ENCODE measurements at places on chromosomes 5 and 9.

DNA sequence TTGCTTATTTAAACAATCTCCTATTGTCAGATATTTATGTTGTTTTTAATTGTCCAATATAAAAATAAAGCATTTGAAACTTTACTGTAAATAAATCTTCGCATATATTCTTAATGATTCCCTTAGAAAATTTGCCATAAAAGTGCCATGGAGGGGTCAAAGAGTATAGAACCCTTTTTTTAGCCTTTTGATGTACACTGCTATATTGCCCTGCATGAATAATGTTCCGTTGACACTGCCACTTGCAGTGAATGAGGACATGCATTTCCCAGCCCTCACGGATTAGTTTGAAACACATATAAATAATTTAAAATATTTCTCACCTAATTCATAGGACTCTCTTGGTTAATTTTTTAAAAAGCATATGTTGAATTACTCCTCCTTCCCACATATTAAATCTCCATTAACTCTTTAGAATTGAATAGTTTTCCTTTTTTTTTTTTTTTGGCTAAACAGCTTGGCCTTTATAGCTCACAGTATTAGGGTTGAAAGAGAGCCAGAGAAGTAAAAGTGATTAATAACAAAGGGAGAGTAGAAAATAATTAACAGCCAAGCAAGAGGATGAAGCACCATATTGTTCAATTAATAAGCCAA, 129.8 kb upstream of the SGCD start:
- no peak for DNase-seq

DNA sequence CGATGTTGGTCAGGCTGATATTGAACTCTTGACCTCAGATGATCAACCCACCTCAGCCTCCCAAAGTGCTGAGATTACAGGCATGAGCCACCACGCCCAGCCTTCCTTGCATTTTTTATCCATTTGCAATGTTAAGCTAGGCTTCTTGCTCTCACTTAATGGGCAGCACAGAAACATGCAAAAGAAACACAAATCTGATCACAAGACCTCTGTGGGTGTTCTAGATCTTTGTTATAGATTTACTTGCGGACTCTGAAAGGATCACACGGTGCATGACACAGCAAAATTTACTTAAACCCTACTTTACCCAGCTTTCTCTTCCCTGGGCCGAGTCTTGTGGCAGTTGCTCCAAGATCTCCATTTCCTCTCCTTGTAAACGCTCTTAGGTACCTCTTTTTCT, 71.3 kb downstream of the PSAT1 start:
- DNase-seq, result no peak

DNA sequence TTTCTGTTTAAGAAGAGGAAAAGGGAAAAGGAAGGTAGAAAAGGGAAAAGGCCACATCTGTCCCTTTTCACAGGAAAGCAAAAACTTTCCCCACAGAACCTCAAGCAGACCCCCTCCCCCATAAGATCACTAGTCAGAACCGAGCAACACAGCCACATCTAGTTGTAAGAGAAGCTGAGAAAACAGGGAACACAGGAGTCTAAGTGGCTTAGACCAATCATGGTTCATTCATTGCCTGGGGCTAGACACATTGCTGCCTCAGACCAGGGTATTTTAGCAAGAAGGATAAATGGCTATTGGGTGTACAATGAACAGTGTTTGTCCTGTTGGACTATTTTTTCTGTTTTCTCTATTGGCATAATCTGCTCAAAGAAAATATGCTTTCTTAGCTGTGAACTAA, 98.0 kb downstream of the ARL15 start:
- DNase-seq, result no peak

- DNase-seq, result no peak
Observed at GRCh38 chr5:35151146-35151920, 79.0 kb downstream of the PRLR start.

DNA sequence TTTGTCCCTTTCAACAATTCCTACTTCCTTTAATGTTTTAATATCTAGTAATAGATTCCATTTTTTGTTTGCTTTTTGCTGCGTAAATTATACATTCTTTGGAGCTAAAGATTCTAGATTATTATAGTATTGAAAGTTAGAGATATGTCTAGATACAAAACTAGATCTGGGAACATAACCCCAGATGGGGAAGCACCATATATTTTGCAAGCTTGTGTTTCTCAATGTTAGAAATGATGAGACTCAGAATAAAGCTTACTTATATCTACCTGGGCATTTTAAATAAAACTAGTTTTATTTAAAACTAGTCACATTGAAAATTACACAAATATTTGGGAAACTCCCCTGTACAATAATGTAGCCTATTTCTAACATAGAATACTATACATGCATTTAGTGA, 32.2 kb downstream of the TRIO start:
- DNase-seq, result no peak

DNA sequence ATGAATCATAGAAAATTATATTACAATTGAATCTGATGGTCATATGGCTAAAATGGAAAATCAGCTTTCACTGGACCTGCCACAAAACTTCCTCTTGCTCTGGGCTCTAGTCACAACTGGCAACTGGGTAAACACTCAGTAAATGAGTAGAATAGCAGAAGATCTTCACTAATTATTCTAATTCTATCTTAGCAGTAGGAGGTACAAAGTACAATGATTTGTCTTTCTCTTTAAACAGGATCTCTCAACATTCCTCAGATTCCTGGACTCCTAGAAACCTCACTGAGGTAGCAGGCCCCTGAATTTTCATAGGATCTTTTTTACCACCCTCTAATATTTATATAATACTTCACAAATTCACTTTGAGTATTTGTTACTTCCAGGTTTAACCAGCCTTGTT, 239.9 kb upstream of the SMARCA2 start:
- no peak for DNase-seq

GRCh38 chr5:43981556-43981955, 378.6 kb downstream of the NNT start:
- DNase-seq, result no peak
